ENCODE measurements at places on chromosomes 16 and 17. TPM values are rescaled to one million over a fixed set of nuclear protein-coding genes. Genes with fewer than 3 reads are reported as not detected.

Gene SLC5A11
- total RNA-seq = under 0.01 TPM

Gene DPEP3
- total RNA-seq = not detected

GRCh38 chr16:30022887-30023286, at the start of gene C16orf92:
TSS of gene C16orf92 (plus strand) at chr16:30023198. CDS start at chr16:30023341, 143 bp downstream.
- DNase-seq = no peak

DNA sequence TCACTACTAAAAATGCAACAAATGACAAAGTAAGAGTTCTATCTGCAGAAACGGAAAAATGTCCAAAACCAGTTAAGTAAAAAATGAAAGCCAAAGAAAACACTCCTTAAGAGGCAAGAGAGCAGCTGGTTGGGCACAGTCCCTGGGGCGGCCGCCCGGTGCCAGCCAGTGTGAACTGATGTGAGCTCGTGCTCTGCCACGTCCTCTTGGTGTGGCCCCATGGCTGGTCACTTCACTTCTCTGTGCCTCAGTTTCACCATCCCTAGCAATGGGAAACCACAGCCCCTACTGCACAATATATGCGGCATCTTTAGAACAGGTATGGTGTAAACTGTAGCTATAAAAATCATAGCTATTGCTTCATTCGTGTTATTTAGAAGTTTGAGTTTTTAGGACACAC, 21.2 kb downstream of the USP36 start:
- no peak for DNase-seq

DNA sequence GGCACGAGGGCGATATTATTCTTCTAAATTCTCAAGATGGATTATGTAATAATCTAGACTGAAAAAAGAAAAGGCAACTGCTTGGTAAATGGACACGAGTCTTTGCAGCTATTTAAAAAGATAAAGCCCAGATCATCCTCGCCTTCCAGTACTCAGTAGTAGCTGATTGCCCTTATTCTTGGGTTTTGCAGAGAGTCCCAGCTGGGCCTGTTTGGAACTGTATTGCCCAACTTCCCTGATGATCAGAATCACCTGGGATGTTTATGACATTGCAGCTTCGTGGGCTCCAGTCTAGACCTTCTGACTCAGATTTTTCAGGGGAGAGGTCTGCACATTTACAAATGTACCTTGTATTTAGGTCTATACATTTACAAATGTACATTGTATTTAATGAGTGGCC, 213.5 kb downstream of the RAB11FIP4 start:
- no peak for DNase-seq

- no peak for DNase-seq
Measured at GRCh38 chr17:12257176-12257575, 236.5 kb downstream of the MAP2K4 start.
